Thymus (tissue), 14 donors: ENCODE measurements at places on chromosomes 2 and 18. TPM values are rescaled to one million over a fixed set of nuclear protein-coding genes. Genes with fewer than 3 reads are reported as not detected.

Gene PLCD4
- total RNA-seq, result 0.57 TPM

Gene LYPD6B
- total RNA-seq, result 0.24 TPM

Gene POTEE
- total RNA-seq, result 0.05 TPM

Gene GPR39
- total RNA-seq, result 0.09 TPM

Gene KCNE4
- 0.71 TPM for total RNA-seq

GRCh38 chr2:68417926-68418325 lies 49.2 kb downstream of the FBXO48 start:
- no peak overlapping the region for H3K4me3 ChIP-seq
- no peak for DNase-seq
- H3K27me3 ChIP-seq, result no peaks in the 10 kb centered on the region
- H3K36me3 ChIP-seq, result no peaks in the 10 kb centered on the region

DNA sequence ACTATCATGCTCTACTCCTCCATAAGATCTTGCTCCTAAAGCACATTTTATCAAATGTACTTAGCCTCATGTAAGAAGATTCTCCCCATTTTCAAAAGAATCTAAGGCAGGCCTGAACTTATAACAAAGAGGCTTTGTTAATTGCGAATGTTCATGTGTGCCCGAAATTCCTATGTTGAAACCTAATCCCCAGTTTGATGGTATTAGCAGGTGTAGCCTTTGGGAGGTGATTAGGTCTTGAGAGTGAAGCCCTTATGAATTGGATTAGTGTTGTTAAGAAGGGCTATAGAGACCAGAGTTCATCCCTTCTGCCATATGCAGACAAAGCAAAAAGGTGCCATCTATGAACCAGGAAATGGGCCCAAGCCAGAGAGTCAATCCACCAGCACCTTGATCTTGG lies 234.5 kb downstream of the PAX3 start:
- no peak overlapping the region for H3K4me3 ChIP-seq
- DNase-seq, result no peak
- H3K4me1 ChIP-seq, result no peaks in the 10 kb centered on the region
